ENCODE measurements at places on chromosomes 12 and 14.

DNA sequence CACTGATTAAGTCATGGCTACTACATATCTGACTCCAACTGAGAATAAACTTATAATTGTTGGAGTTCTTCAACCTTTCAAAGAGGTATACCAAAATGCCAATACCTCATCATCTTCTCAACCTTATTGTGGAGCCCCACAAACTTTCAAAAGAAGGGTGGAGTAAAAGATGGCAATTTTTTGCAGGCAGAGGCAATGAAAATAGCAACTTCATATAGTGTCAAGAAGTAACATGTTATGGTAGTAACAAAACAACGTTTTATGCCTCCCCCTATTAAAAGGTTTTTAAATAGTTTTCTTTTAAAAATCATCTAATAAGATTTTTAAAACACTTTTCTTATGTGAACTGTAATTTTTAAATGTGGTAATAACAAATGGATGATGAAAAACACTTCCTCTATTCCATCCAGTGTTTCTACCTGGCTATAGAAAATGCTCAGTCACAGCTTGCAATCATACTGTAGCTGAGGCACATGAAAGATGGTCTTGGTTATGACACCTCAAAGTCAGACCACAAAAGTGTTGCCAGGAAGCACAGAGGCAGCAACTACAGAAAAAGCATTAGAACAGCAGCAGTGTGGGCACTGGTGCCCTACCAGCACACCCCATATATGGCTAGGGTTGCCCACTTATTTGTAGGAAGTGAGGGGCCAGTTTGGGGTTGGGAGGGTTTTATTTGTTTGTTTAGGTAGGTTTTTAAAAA, 7.0 kb downstream of the PPP1R12A start:
- DNase-seq: no peak

- DNase-seq: no peak
These were observed 67.6 kb downstream of the PLEKHA5 start for GRCh38 chr12:19196959-19197630.

DNA sequence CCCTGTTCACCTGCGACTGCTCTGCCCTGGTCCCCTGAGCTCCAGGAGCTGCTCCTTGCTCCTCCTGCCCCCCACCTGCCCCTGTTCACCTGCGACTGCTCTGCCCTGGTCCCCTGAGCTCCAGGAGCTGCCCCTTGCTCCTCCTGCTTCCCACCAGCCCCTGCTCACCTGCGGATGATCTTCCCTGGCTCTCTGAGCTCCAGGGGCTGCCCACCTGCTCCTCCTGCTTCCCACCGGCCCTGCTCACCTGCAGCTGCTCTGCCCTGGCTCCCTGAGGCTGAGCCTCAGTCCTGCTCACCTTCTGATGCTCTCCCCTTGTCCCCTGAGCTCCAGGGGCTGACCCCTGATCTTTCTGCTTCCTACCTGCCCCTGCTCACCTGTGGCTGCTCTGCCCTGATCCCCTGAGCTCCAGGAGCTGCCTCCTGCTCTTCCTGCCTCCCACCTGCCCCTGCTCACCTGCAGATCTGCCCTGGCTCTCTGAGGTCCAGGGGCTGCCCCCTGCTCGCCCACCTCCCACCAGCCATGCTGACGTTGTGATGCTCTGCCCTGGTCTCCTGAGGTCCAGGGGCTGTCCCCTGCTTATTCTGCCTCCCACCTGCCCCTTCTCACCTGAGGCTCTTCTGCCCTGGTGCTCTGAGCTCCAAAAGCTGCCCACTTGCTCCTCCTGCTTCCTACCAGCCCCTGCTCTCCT, 219.2 kb downstream of the TMEM121 start:
- no peak for DNase-seq

GRCh38 chr14:81208489-81208888, 12.3 kb downstream of the GTF2A1 start:
- no peak for DNase-seq

GRCh38 chr12:109744986-109745942, 31.6 kb downstream of the FAM222A start:
- DNase-seq: no peak

DNA sequence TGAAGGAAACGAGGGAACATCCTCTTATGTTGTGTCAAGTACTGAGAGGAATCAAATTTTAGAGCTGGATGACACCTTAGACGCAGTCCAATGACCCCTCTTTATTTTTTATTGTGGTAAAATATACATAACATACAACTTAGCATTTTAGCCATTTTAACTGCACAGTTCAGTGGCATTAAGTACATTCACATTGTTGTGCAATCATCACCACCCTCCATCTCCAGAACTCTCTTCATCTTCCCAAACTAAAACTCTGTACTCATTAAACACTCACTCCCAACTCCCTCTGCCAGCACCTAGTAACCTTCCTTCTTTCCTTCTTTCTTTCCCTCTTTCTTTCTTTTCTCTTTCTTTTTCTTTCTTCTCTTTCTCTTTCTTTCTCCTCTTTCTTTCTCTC, 97.2 kb upstream of the SLC24A4 start:
- no peak for DNase-seq
